ENCODE measurements at places on chromosomes 12 and 14.

GRCh38 chr12:44247588-44247987 lies 411.7 kb downstream of the TMEM117 start:
- no peak for DNase-seq

DNA sequence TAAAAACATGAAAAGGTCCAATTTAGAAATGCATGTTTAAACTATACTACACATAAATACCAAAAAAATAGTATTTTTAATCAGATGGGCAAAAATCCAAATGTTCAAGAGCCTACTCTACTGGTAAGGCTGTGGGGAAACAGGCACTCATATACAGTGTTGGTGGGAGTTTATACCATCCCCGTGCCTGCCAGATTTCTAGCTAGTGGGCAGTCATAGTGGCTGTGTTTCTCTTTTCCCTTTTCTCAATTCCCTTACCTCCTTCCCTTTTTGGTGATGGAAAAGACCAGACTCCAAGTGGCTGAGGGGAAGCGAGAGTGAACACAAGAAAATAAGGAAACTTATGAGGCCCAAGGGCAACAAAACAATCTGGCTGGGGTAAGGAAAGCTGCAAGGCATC lies 14.7 kb downstream of the ZNF641 start:
- no peak for DNase-seq

- DNase-seq: no peak
Observed at GRCh38 chr12:124094733-124095132, 121.7 kb downstream of the ZNF664 start.

GRCh38 chr12:3242199-3242863 lies 165.2 kb downstream of the TSPAN9 start:
- DNase-seq: no peak

- DNase-seq: no peak
Observed at GRCh38 chr12:52772772-52773171, 4.4 kb downstream of the KRT76 start.

- no peak for DNase-seq
Observed at GRCh38 chr14:56027421-56027820, 90.8 kb upstream of the PELI2 start.

GRCh38 chr14:50826681-50827080 lies 4.3 kb downstream of the NIN start:
- DNase-seq: no peak

DNA sequence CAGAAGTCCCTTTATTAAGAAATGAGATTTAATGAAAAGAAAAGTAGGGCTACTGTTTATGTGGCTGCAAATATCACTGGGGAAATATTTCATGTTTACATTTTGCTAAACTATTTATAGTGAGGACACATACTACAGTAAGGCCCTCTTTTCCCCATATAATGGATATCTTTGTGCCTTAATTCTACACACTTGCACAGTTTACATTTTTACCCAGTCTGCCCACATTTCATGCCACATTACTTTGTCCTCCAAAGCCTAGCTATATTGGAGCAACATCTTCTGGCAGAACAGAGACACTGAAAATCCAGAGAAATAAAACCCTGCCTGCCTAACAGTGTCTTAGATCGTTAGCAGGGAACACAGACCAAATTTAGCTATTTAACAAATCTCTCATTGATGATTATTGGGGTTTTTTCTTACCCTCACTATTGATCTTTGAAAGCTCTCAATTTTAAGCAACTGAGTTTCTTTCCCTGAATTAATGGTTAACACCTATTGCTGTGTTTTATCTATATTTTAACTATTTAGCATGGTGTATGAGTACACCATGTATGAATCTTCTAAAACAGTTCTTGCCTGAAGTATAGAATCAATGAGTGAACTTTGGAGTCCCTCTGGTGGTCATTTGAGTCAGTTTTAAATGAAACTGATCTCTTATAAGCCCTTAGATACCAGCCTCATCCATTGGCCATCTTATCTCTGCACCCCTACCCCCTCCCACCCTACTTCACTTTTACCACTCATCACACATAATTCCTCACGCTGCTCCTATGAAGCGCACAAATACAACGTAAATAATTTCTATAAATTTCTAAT lies 170.2 kb downstream of the BCAT1 start:
- no peak for DNase-seq

DNA sequence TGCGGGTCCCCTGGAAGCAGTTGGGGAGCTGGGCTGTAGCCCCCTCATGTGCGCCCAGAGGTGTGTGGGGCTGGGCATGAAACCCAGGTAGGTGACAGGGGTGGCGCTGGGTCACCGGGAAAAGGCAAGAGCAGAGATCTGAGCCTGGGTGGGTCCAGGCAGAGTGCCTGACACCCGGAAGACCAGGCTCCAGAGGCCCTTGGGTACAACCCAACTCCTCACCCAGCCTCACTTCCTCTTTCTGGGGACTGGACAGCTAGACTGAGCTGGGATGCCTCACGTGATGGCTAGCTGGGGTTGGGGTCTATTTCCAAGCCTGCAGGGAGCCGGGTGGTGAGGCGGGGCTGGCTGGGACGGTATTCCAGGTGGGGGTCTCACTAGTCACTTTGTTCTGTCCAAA lies 16.3 kb upstream of the CYP46A1 start:
- DNase-seq: no peak

DNA sequence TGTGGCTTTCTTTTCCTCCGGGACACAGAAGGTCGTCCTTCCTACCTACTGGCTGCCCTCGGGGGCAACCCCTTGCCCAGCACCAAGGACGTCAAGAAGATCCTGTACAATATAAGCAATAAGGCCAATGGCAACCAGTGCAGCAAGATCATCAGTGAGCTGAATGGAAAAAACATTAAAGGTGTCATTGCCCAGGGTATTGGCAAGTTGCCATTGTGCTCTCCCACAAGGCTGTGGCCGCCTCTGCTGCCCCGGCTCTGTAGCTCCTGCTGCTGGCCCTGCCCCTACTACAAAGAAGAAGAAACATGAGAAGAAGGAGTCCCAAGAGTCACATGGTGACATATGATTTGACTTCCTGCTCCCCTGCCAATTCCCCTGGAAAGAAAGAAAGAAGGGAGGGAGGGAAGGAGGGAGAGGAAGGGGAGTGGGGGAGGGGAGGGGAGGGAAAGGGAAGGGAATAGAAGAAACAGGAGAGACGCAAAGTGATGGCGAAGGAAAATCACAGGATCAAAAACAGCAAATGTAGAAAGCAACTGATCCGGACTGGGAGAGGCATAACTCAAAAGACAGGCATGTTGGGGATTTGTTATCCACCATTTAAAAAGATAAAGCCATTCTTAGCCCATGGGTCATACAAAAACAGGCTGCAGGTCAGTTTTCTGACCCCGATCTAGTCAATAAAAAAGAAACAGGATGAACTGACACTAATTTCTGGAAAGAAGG lies 61.3 kb upstream of the RESF1 start:
- DNase-seq: no peak

GRCh38 chr12:22329621-22330020 lies 4.9 kb downstream of the ST8SIA1 start:
- DNase-seq: no peak

- DNase-seq: no peak
Observed at GRCh38 chr12:99151744-99152143, 495.8 kb upstream of the GARIN6 start.

- no peak for DNase-seq
Observed at GRCh38 chr12:16523951-16524331, 82.0 kb downstream of the LMO3 start.

- DNase-seq: no peak
Observed at GRCh38 chr12:12534166-12534866, 28.3 kb downstream of the DUSP16 start.

DNA sequence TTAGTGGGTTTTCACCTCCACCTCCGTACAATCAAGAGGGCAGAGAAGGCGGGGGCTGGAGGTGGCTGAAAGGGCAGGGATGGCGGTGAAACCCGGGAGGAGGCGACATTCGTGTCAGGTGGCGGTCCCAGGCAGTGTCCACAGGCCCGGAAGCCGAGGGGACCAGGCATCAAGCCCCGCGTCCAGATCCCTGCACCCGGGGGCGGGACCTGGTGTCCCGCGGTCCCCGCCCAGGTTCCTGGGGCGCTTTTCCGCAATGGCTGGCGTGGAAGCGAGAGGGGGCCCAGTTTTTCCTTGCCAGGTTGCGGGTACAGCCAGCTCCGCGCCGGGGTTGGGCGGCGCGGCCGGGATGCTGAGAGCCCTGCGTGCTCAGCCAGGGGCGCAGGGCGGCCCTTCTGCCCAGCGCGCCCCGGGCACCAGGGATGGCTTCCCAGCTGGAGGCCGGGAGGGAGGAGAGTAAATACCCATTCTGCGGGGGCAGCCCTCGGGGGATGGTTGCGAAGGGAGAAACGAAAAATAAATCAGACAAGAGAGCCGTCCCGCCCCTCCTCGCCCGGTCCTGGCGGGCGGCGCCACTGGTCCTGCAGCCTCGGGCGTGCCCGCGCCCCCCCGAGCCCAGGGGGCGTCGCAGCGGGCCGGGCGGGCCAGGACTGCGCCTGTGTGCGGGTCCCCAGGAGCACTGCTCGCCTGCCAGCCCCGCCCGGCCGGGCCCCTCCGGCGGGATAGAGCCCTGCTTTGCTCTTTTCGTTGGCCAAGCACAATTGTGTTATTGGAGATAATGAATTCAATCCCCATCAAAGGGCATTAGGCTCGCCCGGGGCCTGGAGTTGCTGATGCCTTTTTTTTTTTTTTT lies 11.5 kb downstream of the FOXA1 start:
- DNase-seq: peak; percentile 85

DNA sequence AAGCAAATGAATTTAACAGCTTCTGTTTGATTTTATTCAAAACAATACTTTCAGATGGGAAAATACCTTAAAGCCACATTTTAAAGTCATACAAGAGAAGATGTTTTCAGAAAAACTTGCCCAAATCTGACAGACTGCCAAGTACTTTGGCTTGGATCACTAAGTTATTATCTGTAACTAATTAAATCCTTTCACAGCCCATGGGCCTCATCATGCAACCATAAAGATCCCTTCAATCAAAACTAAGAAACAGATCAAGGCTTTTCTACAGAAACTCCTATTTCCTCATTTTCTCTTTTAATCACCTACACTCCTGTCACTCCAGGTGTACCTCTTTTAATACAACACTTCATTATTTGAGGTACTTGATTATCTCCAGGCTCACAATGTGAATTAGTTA lies 28.1 kb downstream of the BLTP3B start:
- DNase-seq: no peak

- no peak for DNase-seq
Observed at GRCh38 chr12:45216230-45216982, 511 bp downstream of the ANO6 start.

- DNase-seq: no peak
Observed at GRCh38 chr14:61326847-61327246, 5.5 kb downstream of the PRKCH start.

DNA sequence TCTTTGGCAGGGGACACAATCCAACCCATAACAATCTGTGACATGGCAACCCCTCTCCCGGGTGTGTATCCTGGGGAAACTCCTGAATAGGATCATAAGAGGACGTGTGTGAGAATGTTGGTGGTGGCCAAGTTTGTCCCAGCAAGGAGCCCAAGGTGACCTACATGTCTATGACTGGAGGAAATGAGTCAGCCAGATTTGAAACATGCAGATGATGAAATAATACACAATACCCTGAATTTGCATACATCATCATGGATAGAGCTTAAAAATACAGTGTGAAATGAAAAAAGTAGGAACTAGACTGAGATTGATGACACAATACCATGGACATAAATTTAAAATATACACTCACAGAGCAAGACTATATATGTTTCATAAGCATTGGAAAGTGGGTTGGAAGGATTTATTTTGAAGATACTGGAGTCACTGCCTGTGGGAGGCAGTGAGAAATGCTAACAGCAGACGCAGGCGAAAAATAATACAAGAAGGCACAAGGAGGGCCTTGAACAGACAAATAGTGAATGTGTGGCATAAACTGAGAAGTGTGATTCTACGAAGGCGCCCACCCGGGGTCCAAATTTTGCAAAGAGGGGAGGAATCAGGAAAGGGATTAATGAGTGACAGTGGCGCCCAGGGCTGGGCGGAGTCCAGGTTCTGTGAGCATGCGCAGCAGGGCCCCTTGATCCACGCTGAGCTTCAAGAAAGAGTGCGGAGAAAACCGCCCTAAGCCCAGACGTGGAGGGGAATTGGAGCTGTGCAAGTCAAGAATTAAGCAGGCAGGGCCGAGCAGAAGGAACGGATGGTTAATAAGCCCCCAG lies 7.0 kb upstream of the MAP1LC3B2 start:
- no peak for DNase-seq

- DNase-seq: no peak
Observed at GRCh38 chr12:15886372-15887042, 4.3 kb downstream of the STRAP start.

DNA sequence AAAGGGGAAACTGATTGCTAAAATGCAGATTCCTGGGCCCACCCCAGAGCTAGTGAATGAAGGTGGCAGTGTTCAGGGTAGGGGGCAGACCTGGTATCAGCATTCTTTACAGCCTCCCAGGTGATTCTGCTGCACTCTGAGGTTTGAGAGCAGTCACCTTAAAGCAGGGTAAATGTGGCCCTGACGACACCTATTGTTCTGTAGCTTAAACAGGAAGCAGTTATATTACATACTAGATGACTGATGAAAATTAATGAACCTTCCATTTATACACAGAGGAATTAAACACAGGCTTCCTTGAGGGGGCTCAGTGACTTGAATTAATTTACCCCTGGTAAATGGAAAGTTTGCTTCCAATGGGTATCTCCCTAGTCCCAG lies 25.3 kb downstream of the NUAK1 start:
- no peak for DNase-seq

- DNase-seq: no peak
Observed at GRCh38 chr14:67987606-67988005, 168.0 kb downstream of the RAD51B start.

DNA sequence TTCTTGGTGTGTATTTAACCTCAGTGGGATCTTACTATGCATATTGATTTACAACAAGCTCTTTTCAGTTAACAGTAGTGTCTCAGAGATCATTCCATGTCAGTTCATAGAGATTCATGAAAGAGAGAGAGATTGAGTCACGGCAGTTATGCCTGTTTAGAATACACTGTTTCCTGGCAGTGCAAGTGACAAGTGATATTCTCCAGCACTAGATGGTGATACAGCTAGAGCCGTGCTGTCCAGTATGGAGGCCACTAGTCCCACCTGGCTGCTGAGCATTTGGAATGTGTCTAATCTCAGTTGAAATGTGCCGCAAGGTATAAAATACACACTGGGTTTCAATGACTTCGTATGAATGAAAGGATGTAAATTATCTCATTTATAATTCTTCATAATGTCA lies 184.4 kb downstream of the SUDS3 start:
- no peak for DNase-seq

GRCh38 chr12:57536597-57536942 lies 10.4 kb downstream of the DCTN2 start:
- no peak for DNase-seq

DNA sequence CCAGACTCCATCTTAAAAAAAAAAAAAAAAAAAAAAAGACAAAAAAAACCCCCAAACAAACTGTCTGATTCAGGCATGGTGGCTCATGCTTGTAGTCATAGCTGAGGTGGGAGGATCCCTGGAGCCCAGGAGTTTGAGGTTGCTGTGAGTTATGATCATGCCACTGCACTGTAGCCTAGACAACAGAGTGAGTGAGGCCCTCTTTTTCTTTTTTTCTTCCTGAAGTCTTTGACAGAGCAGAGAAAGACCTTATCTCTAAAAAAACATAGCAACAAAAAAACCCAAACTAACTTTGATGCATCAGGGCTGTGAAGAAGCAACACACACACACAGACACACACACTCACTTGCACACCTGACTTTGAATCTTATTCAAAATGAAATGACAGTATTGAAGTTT lies 7.7 kb upstream of the AMN1 start:
- no peak for DNase-seq

- no peak for DNase-seq
Observed at GRCh38 chr14:48973151-48973550, 613.0 kb downstream of the RPS29 start.

- DNase-seq: no peak
Observed at GRCh38 chr12:27624586-27624985, 71.7 kb upstream of the REP15 start.

All from DMS79 (cell line).